ENCODE measurements at places on chromosomes 3 and 15.

DNA sequence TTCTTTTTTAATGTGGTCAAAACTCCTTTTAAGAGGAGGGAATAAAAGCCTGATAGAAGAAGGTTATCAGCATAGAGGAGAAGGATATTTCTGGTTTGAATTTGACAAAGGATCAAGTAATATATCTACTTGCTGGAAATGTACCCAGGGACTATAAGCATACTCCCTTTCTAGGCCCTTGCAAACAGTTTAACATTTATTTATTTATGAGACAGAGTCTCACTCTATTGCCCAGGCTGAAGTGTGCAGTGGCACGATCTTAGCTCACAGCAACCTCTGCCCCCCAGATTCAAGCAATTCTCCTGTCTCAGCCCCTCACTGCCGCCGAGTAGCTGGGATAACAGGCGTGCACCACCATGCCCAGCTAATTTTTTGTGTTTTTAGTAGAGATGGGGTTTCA, 71.6 kb downstream of the SLMAP start:
- DNase-seq: no peak

DNA sequence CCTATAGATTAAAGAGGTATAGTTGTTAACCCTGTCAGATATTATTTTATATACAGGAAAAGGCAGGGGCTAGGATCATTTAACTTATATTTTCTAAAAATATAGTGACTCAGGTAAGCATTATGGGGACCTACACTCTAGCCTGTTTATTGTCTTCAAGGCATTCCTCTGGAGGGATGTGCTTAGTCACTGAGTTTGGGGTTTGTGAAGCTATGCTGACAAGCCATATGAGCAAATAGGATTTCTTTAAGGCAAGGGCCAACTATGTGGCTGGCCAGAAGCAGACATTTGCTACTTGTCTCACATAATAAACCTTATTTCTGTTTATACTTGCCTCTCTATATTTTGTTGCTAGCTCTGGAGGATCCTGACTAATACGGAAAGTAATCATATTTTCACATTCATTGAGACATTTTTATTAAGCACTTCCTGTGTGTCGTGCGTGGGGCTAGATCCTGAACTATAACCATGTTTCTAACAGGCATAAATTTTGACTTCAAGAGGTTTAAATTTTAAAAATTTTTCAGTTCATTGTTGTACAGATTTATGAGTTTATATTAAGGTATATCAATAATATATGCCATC, 153.4 kb downstream of the OTOL1 start:
- DNase-seq: no peak

- no peak for DNase-seq
These were observed 37.6 kb upstream of the TP63 start for GRCh38 chr3:189593581-189593980.

DNA sequence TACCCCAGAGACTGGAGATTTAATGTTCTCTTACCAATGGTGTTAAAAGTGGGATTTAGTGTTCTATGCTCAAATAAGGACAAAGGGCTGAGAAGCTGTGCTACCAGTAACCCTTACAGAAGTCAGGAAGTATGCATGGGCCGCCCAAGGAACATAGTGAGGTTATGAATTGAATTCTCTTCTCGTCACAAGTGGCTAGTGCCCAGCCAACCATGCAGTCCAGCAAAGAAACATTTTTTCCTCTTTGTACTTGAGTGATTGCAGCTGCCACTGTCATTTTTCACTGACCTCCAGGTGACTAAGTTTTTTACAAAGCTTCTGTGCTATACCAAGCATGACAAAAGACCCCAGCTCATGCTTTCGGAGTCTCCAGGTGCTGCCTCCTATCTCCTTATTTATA, 110.6 kb upstream of the DCBLD2 start:
- DNase-seq: no peak

- DNase-seq: no peak
These were observed 210.0 kb downstream of the KCNAB1 start for GRCh38 chr3:156330415-156330814.

GRCh38 chr15:82664021-82664420, 16.9 kb upstream of the CPEB1 start:
- no peak for DNase-seq

- no peak for DNase-seq
These were observed 159.0 kb upstream of the TSC22D2 start for GRCh38 chr3:150248888-150249681.

- DNase-seq: no peak
These were observed 42.0 kb downstream of the CD86 start for GRCh38 chr3:122097141-122097540.

DNA sequence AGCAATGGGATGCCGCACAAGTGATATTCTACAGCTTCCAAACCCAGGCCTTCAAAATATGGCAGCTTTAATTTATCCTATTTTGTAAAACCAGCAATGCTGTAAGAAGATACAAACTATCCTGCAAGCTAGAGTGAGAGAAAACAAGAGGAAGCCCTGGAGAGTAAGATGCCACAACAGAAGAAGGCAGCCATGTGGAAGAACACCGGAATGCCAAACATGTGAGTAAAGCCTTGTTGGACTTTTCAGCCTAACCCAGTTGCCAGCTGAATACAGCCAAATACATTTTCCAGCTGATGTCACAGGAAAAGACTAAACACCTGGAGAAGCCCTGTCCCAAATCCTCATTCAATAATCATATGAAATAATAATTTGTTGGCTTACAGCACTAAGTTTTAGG, 1115.1 kb upstream of the CADM2 start:
- no peak for DNase-seq

DNA sequence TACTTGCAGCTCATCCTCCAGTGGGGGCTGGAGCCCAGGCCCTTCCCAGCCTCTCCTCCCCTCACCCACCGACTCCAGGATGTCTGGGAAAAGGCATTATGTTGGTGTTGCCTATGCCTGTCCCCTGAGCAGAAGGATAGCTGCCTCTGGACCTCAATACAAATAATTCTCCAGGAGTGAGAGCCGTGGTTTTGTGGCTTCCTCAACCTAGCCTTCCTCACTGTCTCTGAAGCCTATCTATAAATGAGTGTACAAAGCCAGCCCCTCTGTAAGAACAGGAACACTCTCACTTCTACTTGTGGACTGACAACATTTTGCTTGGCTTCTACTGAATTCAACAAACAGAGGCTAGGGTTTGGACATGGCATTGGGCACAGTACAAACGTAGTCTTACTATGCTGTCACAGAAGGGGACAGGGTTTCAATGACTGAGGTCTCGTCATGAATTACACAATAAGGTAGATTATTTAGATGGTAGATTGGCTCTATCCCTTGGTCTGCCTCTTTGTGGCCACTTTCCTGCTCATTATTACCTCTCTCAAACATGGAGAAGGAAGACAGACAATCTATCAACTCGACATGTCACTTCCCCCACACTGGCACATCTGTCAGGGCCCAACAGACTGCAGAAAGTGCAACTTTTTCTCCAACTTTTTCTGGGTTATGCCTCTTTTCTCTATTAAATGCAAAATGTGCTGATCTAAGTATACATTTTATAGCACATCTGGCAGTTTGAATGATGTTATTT, 82.8 kb upstream of the MEX3B start:
- DNase-seq: no peak

GRCh38 chr3:149705416-149705815, 46.9 kb downstream of the COMMD2 start:
- no peak for DNase-seq

DNA sequence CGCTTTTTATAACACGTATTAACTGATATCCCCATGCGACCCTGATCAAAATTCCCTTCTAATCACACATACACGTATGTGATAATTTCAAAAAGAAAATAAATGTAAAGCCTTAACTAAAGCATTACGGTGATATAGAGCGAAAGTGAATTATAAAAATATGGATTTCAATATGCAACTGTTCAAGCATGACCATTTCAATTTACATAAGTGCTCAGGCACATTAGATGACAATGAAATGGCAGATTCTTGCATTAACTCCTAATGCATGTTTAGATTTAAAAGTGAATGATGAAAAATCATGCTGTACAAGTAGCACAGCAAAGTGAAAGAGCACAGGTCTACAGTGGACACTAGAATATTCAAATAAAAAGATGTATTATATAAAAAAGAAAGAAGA, 140.1 kb downstream of the MYLK start:
- no peak for DNase-seq

- peak; percentile 74 for DNase-seq
These were observed 60.1 kb downstream of the PCOLCE2 start for GRCh38 chr3:142828703-142829305.

- no peak for DNase-seq
These were observed 41.0 kb upstream of the CMSS1 start for GRCh38 chr3:99776516-99777209.

DNA sequence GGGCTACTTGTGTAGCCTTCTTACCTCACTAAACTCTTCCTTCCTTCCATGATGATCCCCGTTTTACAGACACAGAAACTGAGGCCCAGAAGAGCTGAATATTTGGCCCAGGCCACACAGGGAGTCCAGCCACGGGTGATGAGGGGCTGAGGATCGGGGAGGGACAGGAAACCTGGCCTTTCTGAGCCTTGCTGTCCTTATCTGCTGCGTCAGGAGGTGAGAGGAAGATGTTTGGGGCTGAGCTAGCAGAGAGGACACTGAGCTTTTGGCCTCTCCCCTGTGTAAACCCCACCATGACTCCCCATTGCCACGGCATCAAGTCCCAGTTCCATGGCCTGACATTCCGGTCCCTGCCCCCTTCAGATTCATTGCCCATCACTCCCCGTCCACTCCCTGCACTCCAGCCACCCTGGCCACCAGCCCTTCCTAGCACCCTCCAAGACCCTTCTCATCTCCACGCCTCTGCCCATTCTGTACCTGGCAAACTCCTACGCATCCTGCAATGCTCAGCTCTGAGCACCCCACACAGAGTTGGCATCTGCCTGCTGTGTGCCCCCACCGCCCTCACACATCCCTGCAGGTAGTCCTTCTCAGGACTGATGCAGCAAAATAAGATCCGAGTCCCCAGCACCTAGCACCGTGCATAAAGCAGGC, 103.0 kb downstream of the FBLN2 start:
- DNase-seq: no peak

- peak; percentile 32 for DNase-seq
These were observed 801 bp downstream of the ARHGAP31 start for GRCh38 chr3:119294696-119295671.

- no peak for DNase-seq
These were observed 3.4 kb upstream of the RARB start for GRCh38 chr3:25424614-25425013.

- DNase-seq: no peak
These were observed 390.4 kb downstream of the MCTP2 start for GRCh38 chr15:94621736-94622135.

GRCh38 chr3:112569265-112569664, 7.4 kb downstream of the SLC35A5 start:
- no peak for DNase-seq

DNA sequence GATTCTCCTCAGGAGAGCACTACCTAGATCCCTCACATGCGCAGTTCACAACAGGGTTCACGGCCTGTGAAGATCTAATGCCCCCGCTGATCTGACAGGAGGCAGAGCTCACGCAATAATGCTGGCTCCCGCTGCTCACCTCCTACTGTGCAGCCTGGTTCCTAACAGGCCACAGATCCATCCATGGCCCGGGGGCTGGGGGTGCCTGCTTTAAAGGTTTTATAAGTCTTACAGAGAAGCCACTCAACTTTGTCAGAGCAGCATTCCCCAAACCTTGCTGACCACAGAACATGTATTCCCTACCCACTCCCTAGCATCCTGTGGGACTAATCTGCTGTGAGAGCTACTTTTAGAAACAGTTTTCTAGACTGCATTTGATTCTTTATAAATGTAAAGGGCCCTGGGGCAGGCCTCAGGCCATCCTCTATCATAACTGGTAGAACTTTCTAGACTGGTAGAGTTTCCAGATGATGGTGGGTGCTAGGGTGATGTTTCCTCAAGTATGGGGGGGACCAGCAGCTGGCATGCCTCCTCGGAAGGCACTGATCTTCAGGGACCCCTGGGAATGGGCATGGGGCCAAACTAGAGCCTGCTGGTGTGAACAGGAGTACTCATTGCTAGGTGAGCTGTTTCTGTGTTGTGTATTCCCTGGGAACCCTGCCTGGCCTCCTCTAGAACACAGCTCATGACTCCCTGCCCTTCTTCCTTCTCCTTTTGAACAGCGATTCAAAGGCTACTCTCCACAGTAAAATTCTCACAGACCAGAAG, 25.7 kb upstream of the RAD18 start:
- DNase-seq: no peak

DNA sequence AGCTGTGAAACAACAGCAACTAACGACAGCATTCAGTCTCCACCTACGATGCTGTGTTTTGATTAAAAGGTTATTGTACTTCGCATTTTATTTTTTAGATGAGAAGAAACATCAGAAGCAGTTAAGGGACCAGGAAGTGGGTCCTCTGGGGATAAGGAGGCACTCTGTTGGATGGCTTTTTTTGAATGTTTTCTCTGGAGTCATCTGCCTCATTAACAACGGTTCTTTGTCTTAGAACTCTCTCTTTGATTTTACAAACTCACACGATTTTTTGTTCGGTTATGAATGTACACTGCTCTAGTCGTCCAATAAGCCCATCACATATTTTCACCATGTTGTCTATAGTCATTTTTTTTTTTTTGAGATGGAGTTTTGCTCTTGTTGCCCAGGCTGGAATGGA, 36.0 kb upstream of the ARPIN start:
- DNase-seq: no peak

DNA sequence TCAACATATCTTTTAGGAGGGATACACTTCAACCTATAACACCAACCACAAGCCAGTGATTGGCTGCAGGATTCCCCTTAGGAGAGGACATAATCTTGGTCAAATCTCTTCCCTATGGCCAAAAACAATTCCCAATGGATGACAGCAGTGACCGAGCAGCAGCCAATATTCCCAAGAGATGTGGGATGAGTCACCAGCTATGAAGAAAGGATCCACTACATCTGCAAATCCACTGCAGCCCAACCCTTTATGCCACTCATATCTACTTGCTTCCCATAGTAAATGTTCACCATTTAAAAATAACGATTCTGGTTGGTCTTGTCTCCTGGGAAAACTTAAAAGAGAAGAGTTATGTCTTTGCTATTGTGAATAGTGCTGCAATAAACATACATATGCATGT, 4.5 kb upstream of the IQCF5 start:
- no peak for DNase-seq

DNA sequence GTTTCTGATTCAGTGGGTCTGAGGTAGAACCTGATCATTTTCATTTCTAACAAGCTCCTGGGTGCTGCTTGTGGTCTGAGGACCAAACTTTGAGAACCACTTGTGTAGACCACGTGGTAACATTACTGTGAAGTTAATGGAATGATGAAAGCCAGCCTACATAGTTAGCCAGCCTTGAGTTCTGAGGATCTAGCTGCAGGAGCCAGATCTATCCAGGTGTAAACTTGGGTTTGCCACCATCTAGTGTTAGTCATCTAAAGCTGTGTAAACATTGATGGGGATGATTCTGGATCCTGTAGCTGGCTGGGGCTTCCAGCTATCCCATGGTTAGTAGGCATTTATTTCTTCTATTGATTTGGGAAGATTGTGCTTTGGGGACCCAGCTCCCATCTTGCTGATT, 170.0 kb downstream of the TMEM108 start:
- DNase-seq: no peak

DNA sequence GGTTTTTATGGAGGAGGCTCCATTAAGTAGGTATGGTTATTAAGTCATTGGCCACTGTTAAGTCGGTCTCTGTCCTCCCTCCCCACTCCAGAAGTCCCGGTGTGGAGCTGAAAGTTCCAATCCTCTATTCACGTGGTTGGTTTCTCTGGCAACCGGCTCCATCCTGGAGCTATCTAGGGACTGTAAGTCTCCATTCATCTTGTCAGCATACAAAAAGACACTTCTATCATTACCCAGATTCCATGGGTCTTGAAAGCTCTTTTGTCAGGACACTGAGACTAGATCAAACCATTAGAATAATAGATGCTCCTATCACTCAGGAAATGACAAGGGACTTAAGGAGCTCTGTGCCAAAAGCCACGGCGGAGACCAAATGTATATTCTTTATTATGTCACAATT, 110.3 kb downstream of the PIK3CB start:
- no peak for DNase-seq
